T-helper 9 cell (primary cell): ENCODE measurements at places on chromosomes 16 and 17.
A peak's percentile ranks its signal among the peaks of the same experiment; 100 is the strongest.

- DNase-seq: no peak
Observed at GRCh38 chr17:64941045-64941444, 21.8 kb upstream of the LRRC37A3 start.

DNA sequence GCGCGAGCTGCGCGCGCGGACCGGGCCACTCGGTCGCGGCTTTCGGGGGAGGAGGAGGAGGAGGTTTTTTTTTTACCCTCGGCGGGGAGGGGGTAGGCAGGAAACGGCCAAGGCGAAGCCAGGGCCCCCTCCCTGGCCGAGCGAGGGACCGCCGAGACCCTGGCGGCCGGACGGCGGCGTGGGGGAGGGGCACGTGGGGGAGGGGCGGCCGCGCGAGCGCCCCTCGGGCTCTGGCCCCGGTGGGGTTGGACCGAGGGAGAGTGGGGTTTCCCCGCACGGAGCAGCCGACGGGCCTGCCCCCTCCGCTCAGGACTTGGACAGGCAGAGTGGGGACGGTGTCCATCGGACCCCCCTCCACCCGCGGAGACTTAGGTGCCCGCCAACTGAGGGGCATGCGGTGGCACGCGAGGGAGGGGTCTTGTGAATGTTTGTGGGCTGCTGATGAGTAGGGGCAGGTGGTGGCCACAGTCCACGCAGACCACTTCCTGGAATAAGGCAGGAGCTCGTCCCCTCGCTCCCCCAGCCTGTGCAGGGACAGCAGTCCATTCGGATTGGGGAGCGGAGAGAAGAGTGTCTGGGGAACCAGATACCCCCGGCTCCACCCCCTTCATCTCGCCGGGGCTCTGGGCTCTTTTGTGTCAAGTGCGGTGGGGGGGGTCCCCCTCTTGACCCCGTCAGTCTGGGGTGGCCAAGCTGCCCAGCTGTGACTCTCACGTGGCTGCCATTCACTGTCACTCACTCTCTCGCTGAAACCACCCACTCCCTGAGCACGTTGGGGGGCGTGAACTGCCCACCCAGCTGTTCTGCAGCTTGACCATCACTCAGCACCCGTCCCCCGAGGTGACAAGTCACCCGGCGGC, 3.0 kb upstream of the CHD3 start:
- DNase-seq: peak; percentile 26

- peak; percentile 32 for DNase-seq
Observed at GRCh38 chr17:50903604-50904517, 37.7 kb upstream of the TOB1 start.

- no peak for DNase-seq
Observed at GRCh38 chr17:34567691-34568465, 11.5 kb upstream of the TMEM132E start.

DNA sequence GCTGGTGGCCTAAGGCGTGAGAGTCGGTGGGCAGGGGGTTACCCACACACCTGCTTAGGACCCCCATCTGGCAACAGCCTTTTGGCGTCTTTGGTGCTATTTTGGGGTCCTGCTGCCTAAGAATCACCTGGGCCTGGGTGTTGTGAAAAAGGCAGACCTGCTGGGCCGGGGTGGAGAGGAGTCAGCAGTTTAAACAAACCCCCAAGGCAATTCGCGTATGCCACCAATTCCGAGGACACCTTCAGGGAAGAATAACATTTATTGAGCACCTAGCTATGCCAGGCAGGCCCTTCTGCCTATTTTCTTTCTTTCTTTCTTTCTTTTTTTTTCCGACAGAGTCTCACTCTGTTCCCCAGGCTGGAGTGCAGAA, 53.9 kb upstream of the TOB1 start:
- no peak for DNase-seq

GRCh38 chr17:3213587-3213986, 6.1 kb downstream of the OR1A1 start:
- no peak for DNase-seq

DNA sequence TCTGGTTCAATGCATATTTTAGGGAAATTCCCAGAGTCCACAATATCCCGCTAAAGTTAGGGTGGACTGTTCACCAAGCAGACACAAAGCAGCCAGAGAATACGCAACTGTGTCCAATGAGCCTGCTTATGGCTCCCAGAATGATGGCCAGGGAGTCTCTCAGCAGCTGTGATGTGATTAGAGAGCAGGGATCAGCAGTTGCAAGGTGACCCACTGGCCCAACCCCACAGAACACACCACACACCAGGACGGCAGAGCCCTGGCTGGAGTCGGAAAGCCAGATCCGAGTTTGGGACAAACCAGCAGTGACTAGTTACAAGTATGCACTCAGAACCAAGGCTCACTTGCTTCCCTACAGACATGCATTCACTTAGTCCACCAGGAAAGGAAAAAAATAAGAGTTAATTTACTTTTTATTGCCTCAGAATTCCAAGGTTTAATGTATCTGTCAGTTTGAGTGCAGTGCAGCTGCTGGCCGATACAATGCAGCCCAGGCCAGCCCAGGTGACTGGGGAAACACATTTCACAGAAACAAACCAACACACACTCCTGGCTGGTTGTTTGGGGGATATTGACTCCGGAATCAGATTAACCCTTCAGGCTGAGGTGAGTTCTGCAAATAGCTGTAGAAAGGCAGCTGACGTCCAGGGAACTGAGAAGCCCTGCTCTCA, 121.7 kb downstream of the HIC1 start:
- no peak for DNase-seq

- no peak for DNase-seq
Observed at GRCh38 chr16:11602321-11602720, 15.6 kb upstream of the LITAF start.

- no peak for DNase-seq
Observed at GRCh38 chr17:14318918-14319205, 18.0 kb downstream of the HS3ST3B1 start.

- DNase-seq: peak; percentile 8
Observed at GRCh38 chr17:60601447-60602384, 1.7 kb downstream of the PPM1D start.

DNA sequence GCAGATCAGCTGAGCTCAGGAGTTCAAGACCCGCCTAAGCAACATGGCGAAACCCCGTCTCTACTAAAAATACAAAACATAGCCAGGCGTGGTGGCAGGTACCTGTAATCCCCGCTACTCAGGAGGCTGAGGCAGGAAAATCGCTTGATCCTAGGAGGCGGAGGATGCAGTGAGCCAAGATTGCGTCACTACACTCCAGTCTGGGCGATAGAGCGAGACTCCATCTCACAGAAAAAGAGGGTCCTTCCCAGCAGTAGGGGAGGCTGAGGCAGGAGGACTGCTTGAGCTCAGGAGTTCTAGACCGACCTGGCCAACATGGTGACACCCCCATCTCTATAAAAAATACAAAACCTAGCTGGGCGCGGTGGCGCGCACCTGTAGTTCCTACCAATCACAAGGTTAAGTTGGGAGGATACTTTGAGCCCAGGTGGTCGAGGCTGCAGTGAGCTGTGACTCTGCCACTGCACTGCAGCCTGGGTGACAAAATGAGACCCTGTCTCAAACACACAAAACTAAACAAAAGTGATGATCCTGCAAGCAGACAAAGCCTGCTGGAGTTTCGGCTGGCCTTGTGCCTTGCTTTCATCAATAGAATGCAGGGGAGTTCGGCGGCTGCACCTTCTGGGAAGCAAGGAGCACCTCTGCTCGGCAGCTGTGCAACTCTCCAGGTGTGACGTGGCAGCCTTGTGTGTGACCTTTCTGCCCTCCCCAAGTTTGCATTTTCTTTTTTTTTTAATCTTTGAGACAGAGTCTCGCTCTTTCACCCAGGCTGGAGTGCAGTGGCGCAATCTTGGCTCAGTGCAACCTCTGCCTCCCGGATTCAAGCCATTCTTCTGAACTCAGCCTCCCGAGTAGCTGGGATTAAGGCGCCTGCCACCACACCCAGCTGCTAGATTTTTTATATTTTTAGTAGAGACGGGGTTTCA, 12.4 kb upstream of the YWHAE start:
- no peak for DNase-seq

DNA sequence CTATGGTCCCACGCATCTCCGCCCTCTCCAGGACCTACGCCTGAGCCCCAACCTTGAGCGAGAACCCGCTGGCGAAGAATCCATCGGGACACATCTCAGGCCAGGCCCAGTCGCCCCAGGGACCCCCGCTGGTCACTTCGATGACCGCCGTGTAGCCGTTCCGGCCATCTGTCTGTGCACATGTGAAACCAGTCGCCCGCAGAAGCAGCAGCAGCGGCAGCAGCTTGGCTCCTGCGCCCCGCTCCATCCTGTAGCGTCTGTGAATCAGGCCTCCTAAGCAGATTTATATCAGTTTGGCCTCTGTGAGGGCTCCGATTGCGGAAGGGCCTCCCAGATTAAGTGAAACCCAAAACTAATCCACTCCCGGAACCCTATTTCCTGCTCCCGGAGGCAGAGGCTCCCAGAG, at the start of gene VMO1:
Gene VMO1, minus strand, starts transcription at position 259 of the 406 bp plus-strand sequence. Its CDS starts 12 bp downstream, at position 247.
- DNase-seq: no peak

DNA sequence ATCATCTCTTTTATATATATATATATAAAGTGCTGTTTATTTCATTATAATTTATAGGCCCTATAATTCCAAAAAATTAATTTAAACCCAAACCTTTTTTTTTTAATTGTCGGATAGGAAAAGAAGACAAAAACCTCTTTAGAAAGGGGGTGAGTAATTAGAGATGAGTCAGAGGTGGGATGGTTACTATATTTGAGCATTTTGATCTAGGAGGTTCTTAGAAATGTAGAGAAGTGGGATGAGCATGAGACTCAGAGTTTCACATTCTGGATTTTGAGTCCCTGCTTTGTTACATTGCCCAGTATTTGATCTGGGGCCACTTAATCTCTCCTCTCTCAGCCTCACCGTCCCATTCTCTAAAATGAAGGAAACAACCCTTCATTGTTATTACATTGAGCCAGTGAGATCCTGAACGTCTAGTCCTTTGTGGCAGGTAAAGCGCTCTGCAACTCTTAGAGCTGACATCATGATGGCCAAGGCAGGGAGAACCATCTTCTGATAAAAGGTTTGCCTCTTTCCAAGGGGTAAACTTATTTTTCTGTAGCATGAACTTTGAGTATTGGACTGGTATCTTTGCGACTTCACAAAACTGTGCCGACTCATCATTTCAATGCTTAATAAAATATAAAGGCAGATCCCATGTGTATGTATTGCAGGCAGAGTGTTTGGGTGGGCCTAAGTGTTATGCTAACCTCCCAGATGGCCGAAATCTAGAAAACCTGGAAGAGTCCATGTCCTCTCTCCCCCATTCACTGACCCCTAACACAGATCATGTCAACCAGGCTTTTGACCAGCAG, 21.3 kb downstream of the HS3ST3B1 start:
- no peak for DNase-seq

GRCh38 chr17:43823350-43824084, 9.4 kb downstream of the MPP3 start:
- DNase-seq: no peak

DNA sequence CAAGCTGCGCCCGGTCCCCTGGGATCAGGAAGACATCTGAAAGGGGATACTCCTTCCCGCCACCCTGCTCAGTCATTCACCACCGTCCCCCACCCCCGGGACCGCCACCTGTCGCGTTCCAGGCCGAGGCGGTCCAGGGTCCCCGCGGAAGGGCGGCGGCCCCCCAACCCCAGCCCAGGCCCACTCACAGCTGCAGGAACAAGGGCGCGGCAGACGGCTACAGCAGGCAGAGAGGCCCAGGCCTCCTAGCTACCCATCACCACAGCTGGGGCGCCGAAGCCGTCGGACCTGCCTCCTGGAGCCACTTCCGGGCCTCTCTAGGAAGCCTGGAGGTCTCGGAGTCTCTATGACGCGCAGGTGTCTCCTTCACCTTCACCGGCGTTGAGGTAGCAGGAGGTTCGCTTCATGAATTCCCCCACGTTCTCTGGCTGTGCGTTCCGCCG, at the start of gene SDR42E1:
Gene SDR42E1, minus strand, starts transcription at position 272 of the 443 bp plus-strand sequence. CDS start 10,612 bp downstream, outside the sequence.
- DNase-seq: peak; percentile 29

GRCh38 chr16:84277244-84277823, 17.3 kb upstream of the WFDC1 start:
- peak; percentile 73 for DNase-seq

- DNase-seq: no peak
Observed at GRCh38 chr17:81417049-81417878, 22.0 kb downstream of the BAHCC1 start.

DNA sequence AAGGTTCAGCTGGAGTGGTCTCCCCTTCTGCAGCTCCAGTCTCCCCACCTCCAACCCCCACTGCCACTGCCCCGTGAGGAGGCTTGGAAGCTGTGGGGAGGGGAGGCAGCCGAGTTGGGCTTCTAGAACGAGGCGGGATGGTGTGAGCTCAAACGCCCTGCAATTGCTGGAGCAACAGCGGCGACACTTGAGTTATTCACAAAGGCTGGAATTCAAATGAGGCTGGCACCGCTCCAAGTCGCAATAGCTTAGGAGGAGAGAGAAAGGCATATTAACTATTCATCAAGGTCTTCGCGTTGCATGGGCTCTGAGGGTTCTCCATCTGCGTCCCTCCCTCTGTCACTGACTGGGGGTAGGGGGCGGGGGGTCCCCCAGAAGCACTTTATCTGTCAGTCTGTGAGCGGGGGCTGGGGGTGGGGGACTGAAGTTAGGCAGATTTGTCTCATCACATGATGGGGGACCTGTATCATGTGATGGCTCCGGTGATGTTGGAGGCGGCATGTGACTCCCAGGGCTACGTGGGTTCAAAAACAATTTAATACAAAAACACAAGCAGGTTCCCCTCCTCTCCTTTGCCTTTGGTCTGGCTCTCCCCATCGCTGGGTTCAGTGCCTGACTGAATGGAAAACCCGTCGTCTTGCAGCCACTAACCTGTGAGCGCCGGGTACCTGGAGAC, 70.5 kb downstream of the RBBP6 start:
- DNase-seq: no peak

DNA sequence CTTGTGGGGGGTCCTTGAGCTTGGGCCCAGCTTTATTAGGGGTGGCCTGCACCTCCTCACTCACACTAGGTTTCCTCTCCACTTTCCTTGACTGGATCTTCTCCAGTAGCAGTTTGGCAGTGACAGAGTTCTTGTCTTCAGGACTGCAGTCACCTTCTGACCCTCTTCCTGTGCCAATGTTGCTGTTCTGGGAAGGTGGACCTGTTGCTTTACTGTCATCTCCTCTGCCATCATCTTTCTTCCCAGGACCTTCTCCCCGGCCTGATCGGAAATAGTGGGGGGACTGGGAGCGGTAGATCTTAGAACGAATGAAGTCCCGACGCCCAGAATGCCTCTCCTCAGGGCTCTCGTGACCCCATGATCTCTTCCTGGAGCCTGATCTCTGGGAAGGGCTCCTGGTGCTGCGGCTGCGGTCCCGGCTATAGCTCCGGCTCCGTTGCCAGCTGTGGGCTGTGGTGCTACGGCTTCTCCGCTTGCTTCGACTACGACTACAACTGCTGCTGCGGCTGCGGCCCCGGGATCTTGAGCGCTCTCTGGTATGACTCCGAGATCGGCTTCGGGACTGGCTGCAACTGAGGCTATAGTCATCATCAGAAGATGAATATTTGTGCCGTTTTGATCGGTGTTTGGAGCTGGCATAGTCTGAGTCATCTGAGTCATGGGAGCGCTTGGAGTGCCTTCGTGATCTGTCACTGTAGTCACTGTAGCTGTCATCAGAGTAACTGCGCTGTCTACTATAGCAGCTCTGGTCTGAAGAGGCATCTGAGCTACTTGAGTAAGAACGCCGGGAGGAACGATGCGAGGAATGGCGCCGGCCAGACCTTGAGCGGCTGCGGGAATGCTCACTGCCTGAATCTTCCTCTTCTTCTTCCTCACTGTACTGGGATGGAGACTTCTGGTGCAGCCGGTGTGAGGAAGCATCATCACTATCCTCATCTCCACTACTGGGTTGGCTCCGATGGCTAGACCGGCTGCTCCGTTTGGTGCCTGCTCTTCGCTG, 9.5 kb upstream of the ITGA2B start:
- no peak for DNase-seq
